Stimulated activated CD8-positive, alpha-beta memory T cell treated with anti-CD3 and anti-CD28 coated beads, Interleukin-7, amount 100 ng/mL, for 24 hours (primary cell): ENCODE measurements at places on chromosomes 12 and 14.

DNA sequence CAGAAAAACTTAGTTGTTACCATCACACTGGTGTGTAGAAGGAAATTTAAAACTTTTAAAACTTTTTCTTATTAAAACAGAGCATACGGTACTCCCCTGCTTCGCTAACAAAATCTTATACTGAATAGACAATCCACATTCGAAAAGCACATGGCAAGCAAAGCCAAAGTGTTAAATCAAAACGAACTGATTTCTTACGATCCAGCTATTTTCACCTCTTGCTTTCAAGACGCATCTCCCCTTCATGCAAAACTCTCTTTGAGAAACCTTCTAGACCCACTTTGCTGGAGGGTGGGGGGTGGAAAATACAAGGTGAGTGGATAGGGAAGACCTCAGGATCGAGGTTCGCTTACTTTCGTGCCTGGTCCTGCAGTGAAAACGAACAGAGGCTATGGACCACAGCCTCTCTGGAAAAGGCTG lies 328 bp downstream of the INTS13 start:
- DNase-seq = no peak

DNA sequence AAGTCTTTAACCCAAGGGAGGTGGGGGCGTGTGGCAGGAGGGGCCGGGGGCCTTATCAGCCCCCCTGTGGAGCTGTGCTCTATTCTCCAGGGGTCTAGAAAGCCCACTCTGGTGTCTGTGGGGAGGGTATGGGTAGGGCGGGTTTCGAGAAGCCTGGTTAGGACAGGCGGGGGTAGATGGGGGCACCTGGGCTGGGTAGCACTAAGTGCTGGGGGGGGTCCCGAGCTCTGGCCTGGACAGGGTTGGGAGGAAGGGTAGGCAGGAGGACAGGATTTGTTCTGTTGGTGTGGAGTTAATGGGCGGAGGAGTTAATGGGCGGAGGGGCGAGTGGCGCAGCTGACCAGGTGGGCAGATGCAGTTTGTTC lies 2.0 kb downstream of the PACS2 start:
- no peak for DNase-seq

DNA sequence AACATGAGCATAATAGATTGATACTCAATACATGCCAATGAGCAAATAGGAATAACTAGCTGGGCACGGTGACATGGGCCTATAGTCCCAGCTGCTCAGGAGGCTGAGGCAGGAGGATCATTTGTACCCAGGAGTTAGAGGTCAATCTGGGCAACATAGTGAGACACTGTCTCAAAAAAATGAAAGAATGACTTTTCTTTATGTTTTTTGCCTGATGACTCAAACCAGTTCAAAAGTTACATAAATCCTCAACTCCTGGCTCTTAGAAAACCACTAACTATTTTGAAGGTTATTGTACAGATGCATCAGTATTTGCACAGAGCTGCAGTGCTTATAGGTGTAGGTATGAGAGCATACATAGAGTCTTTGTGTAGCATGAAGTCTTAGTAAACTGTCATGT lies 219.2 kb upstream of the RGS6 start:
- DNase-seq = no peak

DNA sequence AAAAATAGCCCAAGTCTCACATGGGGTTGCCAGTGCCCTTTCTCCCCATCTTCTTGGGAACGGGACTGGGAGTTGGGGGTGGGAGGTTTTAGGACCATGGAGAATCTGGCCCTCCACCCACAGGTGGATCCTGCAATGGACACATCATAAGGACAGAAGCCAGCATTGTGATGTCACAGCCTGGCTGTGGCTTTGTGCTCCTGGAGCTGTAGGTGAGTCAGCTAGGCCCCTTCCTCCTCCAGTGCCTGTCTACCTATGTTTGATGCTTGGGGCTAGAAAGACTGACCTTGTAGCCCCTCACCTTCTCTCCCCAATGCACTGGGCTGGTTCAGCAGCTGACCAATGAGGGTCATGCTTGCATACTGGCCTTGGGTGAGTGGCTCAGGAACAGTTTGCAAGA lies at the start of gene CCDC197:
Gene CCDC197, plus strand, starts transcription at position 220 of the 400 bp plus-strand sequence. CDS start 831 bp downstream, outside the sequence.
- DNase-seq = no peak

- no peak for DNase-seq
These were observed 65.0 kb upstream of the ARHGAP5 start for GRCh38 chr14:32012062-32012461.
